CD8-positive, alpha-beta T cell (primary cell): ENCODE measurements at places on chromosomes 12 and 14.

- DNase-seq = no peak
These were observed 83.0 kb upstream of the ZDHHC17 start for GRCh38 chr12:76680940-76681339.

- DNase-seq = no peak
These were observed 244.4 kb downstream of the ZFP36L1 start for GRCh38 chr14:68548194-68549076.

DNA sequence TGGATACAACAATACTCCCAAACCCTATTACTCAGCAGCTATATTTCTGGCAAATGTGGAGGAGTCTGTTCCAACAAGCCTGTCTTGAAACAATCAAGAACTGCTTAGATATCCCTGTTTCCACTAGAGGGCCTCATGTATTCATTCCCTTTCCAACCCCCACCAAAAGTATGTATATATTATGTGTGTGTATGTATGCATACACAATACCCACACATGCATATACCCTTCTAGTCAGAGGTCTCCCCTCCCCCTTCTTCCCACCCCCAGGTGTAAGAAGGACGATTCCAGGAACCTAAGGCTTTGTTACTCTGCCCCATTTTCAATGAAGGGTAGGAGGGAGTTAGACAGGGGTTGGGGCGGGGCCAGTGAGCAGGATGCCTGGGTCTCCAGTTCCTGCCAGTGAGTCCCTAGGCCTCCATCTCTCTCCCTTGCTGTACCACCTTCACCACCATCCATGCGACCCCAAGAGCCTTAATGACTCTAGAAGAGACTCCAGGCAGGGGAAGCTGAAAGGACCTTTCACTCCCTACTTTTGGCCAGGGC is at the start of gene DGKA:
Gene DGKA, plus strand, starts transcription at position 392 of the 546 bp plus-strand sequence. CDS start 5,342 bp downstream, outside the sequence.
- DNase-seq = peak; percentile 86

- no peak for DNase-seq
These were observed 116.5 kb downstream of the GPHN start for GRCh38 chr14:66624336-66624937.
